ENCODE measurements at places on chromosomes 2 and 18.
A peak's percentile ranks its signal among the peaks of the same experiment; 100 is the strongest.

DNA sequence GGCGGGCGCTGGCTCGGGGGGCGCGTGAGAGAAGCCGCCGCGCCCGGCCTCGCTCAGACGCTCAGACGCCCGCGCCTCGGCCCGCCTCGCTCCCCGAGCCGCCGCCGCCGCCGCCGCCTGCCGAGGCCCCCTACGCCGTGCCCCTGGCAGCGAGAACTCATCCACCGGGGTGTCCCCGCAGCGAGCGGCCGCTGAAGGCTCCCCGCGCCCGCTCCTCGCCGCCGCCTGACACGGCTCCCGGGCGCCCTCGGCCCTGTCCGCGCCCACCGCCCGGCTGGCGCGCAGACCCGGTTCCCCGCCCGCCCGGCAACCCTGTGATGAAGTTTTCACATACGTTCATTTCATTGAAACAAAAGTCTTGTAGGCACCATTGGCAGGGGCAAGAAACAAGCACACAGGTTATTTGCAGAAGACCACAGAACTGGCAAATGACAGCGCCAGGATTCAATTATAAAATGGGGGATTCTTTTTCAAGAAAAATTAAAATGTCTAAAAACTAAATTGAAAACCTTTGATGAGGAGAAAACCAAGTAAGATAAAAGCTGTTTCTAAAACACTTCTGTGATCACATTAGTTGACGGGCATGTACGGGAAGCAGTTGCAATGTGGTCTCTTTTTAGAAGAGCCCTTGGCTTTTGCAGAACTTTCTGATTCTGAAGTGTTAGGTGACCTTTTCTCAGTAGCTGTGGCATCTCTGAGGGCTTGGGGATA is 50.5 kb upstream of the TUBA3D start:
- peak; percentile 59 for DNase-seq

- no peak for DNase-seq
Measured at GRCh38 chr18:29501952-29502351, 1325.0 kb upstream of the CDH2 start.

DNA sequence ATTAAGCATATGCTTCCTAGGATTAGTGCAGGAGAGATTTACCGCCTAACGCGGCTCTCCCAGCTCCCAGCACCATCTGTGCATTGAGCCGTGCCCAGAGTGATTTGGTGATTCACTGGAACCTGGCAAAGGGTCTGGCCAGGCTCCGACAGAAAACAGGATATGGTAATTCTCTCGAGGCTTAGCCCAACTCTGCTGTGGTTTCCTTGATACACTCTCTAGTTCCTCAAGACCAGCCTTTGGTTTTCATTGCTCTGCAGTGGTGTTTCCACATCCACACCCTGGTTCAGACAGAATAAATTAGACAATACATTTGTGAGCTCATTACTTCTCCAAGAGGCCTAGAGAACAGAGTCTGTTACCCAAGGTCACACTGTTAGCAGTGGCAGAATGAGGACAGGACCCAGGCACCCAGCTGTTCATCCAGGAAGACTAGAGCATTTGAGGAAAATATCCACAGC is 23.0 kb upstream of the SMAD2 start:
- no peak for DNase-seq

GRCh38 chr2:197294260-197294659 is 16.3 kb downstream of the ANKRD44 start:
- no peak for DNase-seq

DNA sequence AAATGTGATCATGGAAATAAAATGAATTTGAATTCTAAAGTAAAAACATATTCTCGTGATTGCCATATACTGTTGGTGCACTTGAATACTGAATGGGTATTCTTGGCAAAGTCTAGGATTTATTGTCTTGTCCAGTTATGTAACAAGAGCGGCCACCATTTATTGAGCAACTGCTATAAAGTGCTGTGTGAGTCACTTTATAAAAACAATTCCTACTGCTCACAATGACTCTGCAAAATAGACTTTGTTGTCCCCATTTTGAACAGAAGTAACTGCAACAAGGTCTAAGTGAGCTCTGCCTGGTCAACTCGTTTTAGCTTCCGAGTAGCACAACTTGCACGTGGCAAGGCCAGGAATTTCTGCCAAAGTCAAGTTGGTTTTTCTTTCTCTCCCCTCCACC is 995.6 kb upstream of the FANCL start:
- no peak for DNase-seq

- no peak for DNase-seq
Measured at GRCh38 chr2:187349326-187349944, 98.6 kb downstream of the CALCRL start.

- DNase-seq = no peak
Measured at GRCh38 chr2:20401489-20401835, 45.4 kb upstream of the RHOB start.

DNA sequence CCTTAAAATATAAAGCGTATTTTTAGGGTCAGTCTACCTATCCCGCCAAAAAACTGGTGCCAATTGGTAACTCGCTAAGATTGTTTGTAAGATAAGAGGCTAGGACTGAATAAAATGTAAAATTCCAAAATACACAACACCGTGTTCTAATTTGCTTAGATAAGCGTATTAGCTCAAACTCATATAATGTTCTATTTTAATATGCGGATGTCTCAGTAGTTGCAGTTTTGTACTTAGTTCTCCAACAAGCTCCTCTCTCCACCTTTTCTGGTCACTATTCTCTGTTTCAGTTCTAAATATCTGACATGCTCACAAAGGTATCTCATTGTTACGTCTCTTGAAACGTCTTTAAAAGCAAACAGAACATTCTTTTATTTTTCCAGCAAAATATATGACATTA is 24.0 kb downstream of the NETO1 start:
- no peak for DNase-seq

DNA sequence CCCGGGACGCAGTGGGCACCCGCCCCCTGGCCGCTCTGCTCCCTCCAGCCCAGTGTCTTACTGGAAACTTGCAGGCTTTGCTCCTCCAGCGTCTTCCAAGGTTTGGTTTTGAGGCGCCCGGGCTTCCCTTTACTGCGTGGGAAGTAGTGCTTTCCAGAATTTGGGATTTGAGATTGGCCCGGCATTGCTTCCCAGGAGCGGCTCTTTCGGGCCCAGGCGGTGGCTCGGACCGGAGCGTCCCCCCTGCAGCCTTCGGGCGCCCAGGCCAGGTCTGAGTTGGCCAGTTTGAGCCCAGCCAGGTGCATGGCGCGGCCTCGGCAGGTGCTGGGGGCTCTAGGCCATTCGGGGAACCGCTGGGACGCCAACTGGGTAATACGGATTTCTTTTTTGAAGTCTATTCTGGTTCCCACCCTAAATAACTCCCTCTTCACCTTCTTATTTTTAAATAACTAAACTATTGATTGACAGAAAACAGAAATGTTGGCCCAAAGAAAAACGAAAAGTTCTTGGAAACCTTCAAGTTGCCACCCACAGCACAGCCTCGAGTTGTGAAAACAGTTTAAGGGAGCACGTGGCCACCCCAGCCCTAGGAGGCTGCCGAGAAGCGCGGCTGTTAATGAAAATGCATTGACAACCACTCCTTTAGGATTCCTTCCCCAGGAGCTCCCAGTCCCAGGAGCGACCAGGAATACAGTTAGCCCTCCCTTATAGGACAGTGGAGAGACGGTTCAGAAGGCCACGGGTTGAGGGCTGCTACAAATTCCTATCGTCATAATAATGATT is 766 bp downstream of the SNTG2 start:
- DNase-seq = peak; percentile 77

- DNase-seq = no peak
Measured at GRCh38 chr18:9449600-9450414, 25.5 kb upstream of the RALBP1 start.

GRCh38 chr18:67179726-67180125 is 336.8 kb downstream of the DSEL start:
- DNase-seq = no peak

GRCh38 chr2:42495611-42496010 is 1.8 kb upstream of the KCNG3 start:
- DNase-seq = no peak

GRCh38 chr2:152890736-152891135 is 172.3 kb downstream of the ARL6IP6 start:
- DNase-seq = no peak

DNA sequence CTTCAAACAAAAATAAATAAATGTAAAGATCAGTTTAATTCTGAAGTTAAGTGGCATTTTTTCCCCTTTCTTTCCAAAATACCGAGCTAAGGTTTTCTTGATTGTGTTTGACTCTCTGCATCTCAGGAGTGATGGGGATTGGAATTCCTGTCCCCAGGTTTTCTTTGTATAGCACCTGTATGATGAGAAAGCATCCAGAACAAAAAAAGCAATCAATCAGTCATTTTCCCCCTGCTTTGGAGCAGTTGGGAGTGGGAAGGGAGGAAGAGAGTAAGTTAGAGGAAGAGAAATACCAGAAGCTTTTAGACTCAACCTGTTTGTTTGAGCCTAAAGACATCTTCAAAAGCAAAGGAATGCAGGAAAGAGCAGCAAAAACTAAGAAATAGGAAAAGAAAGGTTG is 88.5 kb downstream of the RIF1 start:
- peak; percentile 9 for DNase-seq

DNA sequence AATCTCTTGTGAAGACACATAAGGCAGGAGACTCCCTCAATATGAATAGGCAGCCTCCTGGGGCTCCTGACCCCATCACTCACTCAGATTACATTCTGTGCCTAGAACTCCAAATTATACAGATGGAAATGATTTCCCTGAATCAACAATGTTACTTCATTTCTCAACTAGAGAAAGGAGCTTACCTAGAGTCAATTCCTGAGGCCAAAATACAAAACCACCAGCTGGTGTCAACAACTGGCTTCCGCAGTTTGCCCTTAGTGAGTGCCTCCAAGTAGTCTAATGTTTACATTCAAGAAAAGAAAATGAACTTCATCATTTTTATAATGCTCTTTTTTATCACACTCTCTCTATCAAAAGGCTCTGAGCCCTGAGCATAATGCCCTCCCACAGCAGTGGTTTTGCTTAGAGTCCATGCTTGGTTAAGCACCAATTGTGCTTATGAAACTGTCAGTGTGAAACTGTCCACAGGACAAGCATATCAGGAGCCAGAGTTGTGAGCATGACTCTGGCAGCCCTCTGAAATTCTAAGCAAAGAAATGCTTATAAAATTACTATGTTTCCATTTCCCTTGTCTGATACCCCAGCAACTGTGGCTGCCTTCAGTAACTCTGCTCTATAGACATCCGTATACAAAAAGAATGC is 305.7 kb upstream of the PKDCC start:
- no peak for DNase-seq

DNA sequence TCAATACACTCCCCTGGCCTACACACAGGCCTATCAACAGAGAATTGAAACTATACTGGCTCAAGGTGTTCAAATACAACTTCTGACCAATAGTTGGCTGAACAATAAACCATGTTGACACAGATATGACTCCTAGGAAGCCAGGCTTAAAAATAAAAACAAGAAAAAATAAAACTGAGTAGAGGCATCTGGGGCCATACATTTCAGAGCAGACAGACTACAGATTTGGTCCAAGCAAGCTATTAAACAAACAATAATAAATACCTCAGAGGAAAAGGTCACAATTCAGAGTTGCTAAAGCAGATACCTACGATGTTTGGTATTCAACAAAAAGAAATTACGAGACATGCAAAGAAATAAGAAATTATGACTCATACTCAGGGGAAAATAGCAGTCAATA is 132.8 kb upstream of the ACVR2A start:
- DNase-seq = no peak

DNA sequence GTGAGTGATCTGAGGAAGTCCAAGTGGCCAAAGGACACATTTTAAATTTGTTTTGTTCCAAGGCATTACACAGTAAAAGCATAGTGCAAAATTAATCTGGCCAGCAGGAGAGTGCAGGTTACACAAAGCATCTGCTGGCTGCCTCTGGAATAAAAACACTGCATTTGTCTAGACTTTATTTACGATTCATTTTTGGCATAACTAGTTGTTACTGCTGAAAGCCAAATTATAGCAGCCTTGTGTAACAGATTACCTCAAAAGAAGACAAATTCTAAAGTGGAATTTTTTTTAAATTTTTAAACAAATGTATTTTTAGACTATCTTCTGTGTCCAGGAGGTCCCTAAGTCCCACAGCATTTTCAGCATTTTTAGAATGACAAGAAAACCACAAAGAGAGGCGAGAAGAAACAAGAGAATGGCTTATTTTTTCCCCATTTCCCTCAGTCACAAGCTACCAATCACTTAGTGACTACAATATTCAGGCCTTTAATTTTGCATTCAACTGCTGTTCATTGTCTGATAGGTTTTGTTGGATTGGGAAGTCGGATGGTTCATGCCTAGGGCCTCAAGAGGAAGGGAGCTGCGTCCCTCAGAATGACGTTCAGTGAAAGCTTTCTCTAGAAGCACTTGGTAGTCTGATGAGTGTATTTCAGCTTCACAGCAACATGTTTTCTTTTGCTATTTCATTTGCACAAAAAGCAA is 46.0 kb downstream of the TMEFF2 start:
- no peak for DNase-seq

DNA sequence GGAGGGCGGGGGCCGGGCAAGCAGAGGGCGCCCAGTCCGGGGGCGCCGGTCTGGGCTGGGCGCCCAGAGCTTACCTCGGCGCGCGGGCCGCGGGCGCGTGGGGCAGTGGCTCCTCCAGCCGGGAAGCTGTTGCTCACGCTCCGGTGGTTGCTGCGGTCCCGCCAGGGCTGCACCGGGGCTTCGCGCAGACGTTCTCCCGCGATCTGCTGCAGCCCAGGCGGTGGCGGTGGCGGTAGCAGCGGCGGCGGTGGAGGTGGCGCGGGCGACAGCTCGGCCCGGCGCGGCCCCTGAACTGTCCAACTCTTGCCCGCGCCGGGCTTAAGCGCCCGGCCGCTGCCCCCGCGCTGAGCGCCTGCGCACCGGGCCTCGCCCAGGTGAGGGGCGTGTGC is 391 bp downstream of the ZNF385B start:
- peak; percentile 85 for DNase-seq

DNA sequence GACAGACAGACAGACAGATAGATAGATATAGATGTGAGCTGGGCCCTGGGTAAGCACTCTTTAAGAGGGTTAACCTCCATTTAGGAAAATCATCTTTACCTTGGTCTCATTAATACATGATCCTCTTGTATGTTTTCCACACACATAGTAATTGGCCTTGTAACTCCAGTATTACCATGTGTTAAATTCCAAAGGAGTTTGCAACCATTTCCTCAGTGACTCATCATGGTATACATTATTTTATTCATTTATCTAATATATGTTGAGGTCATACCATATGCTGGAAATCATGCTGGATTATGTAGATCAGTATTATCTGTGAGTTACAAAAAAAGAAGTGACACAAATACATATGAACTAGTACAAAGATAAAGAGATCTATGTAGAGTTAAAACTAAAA is 504.3 kb downstream of the DCC start:
- no peak for DNase-seq

- DNase-seq = no peak
Measured at GRCh38 chr18:58881477-58881876, 16.8 kb downstream of the ZNF532 start.

Data from H7 (cell line).